ENCODE measurements at places on chromosomes 3 and 15.

DNA sequence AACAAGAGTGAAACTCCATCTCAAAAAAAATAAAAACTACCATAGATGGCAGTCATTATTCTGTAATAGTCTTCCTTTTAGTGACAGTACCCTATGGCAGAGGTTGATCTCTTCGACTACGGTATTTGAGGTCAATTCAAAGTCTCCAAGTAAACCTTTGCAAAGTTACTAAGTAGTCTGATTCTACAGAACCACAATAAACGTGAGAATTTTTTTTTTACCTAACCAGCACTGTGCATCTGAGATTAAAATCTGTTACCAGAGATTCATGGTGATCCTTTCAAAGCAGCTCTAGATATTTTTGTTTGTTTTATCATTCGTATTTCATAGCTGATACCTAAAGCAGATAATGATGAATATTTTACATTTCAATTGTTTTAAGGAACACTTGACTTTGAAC lies 86.6 kb upstream of the CHD2 start:
- no peak for DNase-seq

- DNase-seq = no peak
Measured at GRCh38 chr3:187889601-187890404, 144.5 kb upstream of the BCL6 start.

DNA sequence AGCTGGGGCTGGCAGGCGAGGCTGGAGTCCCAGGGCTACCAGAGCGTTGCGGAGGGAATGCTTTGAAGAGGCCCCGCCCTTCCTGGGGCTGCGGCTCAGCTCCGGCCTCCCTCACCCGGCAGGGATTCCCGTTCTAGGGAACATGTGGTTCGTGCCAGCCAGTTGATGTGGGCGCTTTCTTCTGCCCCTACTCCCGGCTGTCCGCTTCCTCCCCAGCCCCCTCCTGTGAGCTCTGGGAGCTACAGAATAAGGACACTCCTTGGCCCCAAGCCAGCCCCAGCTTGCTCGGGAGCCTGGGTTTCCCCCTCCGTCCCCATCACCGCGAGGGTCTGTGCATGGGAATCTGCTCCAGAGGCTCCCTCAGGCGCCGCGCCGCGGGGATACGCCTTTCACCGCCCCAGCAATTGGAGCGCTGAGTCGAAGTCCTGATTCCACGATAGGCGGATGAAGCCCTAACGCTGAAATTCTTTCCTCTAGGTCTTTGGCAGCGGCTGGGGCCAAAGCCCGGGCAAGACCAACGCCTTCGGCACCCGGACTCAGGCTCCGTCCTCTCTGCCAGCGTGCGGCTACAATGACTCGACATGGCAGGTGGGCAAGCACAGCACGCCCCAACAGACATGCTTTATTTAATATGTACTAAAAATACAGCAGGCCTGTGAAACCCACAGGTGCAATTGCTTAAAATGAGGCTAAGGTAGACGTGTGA lies 69.5 kb downstream of the KLF15 start:
- DNase-seq = no peak

GRCh38 chr3:160612386-160613075 lies 47.2 kb upstream of the KPNA4 start:
- no peak for DNase-seq

DNA sequence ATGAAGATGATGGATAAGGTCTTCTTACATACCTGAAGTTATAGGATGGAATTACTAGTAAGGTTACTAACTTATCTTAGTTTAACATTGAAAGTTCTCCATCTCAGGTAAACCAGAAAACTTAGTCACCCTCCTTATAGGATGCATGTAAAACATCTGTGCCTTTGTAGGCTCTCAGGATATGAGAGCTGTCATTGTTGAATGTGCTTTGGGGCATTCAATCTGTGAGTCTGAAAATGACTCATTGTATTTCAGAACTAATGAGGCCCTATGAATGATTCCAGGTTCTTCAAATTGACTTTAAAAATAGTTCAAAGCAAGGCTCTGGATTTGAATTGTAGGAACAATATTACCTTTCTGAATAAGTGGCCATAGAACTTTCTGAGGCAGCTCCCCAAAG lies 237.7 kb upstream of the AZI2 start:
- DNase-seq = no peak

- no peak for DNase-seq
Measured at GRCh38 chr15:95958382-95958781, 372.1 kb upstream of the NR2F2 start.

DNA sequence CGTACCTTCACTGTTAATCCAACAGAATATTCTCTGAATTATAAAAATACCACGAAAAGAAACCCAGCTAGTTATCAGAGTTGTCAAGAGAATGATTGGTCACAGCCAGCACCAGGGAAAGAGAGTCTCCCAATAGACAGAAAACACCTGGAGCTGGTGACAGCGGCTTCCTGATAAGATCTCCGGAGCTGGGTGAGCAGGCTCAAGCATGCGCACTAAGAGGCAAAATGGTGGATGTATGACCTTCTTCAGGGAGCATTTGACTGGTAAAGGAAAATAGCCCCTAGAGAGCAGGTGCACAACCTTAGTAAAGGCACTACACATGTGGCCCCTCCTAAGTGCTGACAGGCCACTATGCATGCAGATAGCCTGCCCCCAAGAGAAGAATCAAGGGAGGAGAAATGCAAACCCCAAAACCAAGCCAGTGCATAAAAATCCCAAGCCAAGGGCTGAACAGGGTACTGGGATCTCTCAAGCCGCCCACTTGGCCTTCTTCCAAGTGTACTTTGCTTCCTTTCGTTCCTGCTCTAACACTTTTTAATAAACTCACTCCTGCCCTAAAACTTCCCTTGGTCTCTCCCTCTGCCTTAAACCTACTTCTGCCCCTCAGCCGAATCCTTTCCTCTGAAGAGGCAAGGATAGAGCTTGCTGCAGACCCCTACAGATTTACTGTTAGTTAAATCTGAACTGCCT lies 93.2 kb downstream of the UACA start:
- no peak for DNase-seq

GRCh38 chr3:124663690-124664089 lies 66.6 kb upstream of the UMPS start:
- no peak for DNase-seq

DNA sequence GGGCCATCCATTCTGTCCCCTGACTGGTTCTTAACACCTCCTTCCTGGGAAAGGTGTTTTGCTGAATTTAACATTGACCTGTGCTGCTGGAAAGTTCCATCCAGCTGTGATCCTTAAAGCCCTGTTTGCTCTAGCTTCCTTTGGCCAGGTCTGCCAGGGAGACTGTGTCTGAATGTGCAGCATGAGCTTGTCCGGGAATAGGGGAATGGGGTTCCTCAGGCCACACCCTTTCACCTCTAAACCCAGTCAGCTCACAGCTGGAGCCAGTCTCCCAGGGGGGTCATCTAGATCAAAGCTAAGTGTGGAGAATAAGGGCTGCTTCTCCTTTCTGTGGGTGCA lies 174.3 kb downstream of the CHDH start:
- DNase-seq = no peak

DNA sequence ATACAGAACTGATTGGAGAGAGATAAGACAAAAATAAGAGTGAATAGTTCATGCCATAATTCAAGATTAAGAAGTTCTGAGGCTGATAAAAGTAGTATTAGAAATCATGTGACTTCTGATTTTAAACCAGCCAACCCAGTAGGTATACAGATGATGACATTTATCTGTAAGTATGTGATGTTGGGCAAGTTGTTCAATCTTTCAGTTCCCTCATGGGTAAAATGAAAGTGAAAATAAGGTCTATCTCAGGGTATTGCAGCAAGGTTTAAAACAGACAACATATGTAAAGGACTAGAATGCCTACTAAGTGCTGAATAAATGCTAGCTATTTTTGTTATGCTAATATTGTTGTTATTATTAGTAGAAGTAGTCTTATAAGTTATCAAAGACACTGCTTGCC lies 1055.7 kb downstream of the NAALADL2 start:
- DNase-seq = no peak

DNA sequence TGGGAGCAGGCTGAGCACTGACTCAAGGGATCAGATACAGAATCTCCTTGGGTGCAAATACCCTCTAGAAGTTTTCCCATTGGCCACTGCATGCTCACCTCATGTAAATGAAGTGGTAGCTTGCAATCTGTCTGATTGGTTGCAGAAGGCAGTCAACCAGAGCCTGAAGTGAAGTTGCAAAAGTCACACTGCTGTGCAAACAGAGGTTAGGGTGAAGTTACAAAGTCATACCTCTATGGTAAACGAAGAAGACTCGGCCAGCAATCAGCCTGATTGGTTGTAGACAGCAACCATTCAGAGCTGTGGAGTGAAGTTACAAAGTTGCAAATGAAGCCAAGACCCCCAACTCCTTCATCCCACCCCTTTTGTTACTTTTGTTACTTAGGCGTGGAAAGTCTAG lies 27.1 kb downstream of the STARD9 start:
- DNase-seq = no peak

Measured in stimulated activated CD8-positive, alpha-beta memory T cell treated with anti-CD3 and anti-CD28 coated beads, Interleukin-7, amount 100 ng/mL, for 1 hour (primary cell).